CD8-positive, alpha-beta memory T cell (primary cell): ENCODE measurements at places on chromosomes 3 and 15.

DNA sequence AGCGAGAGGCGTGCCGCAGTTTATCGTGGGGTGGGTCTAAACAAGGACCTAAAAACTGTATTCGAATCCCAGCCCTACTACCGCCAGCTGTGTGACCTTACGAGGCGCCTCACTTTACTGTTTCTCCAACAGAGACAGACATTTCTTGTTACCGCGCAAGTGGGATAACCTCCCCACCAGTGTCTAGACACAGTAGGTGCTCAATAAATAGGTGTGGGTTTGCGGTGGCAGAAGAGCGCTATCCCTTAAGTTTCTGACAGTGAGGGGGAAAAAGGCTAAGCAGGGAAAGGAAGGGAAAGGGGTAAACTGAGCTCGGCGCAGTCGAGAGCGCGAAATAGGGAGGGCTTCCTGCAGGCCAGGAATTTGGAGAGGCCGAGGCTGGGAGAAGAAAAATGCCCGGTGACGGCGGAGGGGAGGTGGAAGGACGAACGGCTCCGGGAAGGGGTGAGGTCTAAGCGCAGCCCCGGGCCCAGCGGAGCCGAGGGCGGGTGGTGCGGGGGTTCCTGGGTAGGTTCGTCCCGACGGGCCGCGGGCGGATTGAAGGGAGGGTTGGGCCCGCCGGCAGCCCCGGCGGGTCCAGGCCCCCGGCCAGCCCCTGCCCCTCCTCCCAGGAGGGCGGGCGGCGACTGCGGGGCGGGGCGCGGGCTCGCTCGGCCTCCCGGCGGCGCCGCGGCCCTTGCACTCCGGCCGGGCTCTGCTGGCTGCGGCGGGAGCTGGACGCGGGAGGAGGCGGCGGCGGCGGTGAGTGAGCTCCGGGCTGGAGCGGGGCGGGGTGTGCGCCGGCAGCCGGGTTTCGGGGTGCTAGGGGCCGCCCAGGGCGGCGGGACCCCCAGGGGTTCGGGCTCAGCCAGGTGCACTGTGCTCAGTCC is at the start of gene CGNL1:
Gene CGNL1, plus strand, starts transcription at position 679 of the 869 bp plus-strand sequence. CDS start 61,495 bp downstream, outside the sequence.
- no peak for DNase-seq

DNA sequence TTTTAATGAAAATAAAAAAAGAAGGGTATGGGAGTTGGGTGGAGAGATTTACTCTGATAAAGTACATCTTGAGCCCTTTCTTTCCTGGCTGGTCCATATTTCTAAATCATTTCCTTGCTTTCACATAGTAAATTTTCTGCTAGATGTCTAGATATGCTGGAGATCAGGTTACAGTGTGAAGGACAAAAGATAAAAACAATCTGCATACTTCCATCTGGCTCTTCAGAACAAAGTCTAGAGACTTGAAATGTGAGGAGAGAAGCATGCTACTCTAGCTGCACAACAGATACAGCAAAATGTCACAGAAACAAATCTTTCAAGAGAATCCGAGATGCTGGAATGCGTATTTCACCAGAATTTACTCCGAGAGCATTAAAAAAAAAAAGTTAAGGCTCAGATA is 42.2 kb downstream of the FOXP1 start:
- no peak for DNase-seq

- DNase-seq, result no peak
Observed at GRCh38 chr15:65761210-65761926, 30.7 kb downstream of the DENND4A start.

DNA sequence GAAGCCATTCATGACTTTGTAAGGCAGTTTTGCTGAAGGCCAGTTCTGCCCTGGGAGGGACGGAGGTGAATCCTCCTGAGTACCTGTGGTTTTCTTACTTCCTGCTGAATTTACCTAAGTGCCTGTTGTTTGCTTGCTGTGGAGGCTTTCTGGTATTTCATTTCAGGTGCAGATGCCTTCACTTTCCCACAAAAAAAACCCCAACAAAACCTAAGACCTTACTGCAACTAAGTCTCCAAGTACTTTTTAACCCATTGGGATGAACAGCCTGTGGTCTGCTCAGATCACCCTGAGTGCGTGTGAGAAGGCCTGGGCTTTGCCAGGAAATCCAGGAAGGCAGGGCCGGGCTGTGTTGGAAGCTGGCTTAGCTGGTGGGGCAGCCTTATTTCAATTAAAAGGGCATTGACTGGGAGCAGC is 65.3 kb downstream of the IGF1R start:
- DNase-seq, result no peak
